CD4-positive, alpha-beta T cell treated with Interleukin-17A for 4 hours (primary cell): ENCODE measurements at places on chromosomes 7 and 10.

GRCh38 chr7:134327896-134328295 lies 11.2 kb upstream of the SLC35B4 start:
- peak; percentile 67 for DNase-seq

GRCh38 chr7:2758673-2759616 lies 70.9 kb downstream of the AMZ1 start:
- DNase-seq, result no peak

DNA sequence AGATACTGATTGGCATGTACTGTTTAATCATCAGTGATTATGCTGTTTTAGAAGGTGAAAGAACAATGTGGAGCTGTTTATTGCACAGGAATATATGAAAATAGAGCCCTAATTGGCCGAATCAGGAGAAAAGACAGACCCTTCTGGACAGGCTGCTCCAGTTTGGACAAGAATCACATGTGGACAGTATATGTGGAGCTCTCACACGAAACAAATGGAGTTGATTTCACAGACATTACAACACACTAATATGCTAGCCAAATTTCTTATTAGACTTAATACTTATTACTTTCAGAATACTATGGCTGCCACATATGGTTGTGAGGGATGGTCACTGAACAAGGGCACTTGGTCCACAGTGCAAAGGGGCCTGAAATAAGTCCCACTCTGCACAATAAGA lies 15.5 kb downstream of the TWIST1 start:
- no peak for DNase-seq

- no peak for DNase-seq
These were observed 39.9 kb downstream of the PLEKHA8 start for GRCh38 chr7:30068117-30068516.

GRCh38 chr7:537911-538634 lies 18.4 kb upstream of the PDGFA start:
- DNase-seq, result no peak

GRCh38 chr10:107708981-107709380 lies 544.5 kb upstream of the SORCS1 start:
- DNase-seq, result no peak

DNA sequence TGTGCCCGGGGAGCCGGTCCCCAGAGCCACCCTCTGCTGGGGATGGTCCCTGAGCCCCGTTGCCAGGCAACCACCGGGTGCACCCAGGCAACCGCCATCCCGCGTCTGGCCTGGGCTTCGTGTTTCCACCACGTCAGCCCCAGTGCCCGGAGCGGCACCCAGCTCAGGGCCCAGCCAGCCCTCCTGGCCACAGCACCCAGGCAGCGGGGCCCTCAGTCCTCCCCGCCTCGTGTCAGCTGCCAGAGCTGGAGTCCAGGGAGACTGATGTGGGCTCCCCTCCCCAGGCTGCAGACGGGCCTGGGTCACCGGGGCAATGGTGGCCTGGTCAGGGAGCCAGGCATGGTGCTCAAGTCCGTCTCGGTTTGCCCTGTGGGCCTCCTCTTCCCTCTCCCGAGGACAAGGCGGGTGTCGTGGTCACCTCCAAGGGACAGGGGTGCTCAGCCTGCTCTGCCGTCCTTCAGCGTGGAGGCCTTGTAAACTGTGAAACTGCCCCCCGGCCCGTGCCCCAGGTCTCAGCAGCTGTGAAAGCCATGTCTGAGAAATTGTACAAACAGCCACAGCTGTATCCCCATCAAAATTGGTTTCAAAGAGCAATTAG lies 72.5 kb downstream of the MICALL2 start:
- no peak for DNase-seq

GRCh38 chr7:47697543-47697942 lies 115.6 kb upstream of the TNS3 start:
- no peak for DNase-seq

- DNase-seq, result no peak
These were observed 114.0 kb downstream of the WDFY4 start for GRCh38 chr10:48798481-48799254.

DNA sequence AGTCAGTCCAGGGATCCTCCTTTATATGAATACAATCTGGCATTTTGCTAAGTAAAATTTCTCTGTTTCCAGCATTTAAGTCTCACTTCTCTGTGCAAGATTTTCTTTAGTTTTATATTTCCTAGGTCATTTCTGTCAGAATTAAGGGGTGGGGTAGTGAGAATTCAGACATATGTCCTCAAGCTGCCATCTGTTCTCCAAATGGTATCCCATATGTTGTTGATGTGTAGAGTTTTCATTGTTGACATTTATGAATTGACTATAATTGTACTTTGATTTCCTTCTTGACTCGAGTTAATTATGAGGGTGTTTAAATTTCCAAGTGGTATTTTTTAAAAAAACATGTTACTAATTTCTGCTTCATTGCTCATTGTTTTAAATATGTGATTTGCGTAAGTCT lies 148.8 kb downstream of the NPSR1 start:
- no peak for DNase-seq

DNA sequence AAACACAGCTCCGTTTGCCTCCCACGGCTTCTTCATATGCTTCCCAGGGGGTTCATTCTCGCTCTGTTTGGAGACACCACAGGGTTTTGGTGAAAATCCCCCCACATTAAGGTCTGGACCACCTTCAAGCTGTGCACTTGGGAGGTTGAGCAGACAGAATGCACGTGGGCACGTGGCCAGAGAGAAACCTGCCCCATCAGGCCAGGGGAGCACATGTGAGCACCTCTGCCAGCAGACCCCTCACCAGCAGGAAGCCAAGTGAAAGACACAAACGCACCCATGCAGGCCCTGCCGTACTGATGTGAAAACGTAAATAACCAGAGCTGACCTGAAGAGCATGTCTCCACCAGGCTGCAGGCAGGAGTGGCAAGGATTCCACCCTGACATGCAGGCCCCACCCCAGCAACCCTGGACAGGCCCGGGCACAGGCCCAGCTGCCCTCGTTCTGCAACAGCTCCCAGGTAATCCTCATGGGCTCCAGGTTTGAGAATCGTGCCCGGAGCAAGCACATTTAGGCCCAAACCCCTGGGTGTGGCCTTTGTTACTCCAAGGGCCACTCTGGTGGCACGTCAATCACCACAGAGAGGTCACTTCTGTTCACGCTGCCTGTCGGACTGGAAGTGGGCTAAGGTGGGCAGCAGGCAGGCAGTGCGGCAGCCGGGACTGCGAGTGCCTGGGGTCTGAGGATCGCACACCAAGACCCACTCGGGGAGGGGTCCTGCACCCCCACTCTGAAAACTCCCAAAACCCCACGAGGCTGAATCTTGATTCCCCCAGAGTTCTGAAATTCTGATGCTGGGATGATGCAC lies 184.4 kb downstream of the PTPRN2 start:
- no peak for DNase-seq

DNA sequence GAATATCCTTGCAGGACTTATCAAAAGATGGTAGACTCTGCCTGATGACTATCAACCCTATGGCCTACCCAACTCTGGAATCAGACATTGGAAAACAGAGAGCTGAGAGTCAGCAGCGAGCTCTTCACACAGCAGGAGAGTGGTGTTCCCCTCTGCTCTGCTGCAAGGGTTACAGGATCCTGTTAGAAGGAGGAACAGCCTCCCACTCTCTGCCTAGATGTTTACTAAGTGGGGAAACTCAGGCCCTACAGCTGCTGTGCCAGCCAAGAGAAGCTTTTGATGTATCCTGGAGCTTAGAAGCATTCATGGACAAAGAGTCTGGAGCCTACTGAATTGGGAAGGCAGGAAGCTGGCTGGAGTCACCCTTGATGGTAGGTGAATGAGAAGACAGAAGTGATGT lies 104.6 kb downstream of the ABLIM1 start:
- no peak for DNase-seq

DNA sequence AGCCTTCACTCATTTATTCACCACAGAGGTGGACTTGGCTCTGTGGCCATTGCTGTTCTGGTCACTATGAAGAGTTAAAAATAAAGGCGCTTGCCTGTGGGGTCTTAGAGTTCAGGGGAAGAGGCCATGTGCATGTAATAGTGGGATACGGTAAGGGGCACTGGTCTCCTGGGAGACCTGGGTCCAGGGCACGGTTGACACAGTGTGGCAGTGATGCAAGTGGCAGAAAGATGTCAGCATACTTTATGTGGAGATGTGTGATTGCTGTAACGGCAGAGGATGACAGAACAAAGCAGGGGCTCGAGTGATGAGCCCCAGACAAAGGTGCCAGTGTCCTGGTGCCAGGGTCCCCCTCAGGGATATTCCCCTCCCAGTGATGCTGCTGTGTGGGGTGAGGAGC lies 8.6 kb downstream of the ZSCAN25 start:
- DNase-seq, result no peak

GRCh38 chr10:110413903-110414547 lies 83.7 kb upstream of the DUSP5 start:
- DNase-seq, result no peak

DNA sequence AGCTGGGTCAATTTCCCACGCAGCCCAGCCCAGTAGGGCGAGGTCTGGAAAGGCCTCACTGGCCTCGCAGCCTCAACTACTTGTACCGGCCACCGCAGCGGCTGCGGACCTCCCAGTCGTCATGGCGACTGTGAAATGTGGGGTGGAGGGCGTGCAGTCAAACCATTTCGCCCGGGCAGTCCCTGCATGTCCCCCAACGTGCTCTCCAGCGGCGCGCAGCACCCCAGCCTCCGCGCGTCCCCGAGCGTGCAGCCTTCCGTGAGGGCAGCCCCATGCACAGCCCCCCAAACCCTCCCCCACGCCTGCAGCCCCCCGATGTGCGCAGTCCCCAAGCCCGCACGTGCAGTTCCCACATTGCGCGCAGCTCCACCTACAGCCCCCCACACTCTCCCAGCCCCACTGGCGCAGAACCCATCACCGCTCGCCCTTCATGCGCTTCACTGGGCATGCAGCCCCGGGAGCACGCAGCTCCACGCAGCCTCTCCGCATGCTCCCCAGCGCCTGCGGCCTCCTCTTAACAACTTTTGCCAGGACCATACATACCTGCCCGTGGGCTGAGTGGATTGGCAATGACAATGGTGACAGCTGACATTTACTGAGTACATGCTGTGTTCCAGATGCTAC lies 34.5 kb upstream of the SFTPD start:
- DNase-seq, result no peak

DNA sequence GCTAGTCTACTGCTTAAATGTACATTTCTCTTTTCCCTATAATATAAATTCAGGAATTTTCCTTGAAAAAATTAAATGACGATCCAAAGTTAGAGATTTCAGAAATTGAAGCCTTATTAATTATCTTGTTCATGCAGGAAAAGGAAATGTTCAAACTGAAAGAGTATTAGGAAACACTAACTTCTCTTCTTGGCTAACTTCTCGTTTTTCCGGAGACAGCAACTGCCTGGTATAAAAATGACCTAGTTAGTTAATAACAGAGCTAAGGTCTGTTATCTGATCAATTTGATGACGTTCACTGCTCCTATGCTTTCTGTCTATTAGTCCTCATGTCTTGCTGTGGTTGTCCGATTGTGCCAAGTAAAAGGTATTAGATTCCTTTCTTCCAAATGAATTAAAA lies 212.5 kb downstream of the DGKB start:
- no peak for DNase-seq

DNA sequence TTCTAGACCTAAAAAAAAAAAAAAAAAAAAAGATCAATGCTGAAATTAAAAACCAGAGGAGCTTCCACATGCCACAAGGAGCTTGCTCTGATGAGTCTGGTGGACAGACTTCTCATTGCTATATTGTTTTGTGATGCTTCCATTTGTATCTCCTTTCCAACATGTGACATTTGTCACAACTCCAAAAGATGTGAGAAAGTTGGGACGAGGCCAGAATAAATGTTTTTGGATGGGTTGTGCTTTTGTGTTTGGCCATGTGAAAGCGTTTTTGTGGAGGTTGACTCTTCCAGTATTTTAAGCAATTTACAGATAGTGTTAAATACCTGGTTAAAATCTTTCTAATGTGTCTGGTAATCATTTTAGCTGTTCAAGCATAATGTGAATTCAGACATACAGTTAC lies 280.1 kb downstream of the SKAP2 start:
- no peak for DNase-seq

DNA sequence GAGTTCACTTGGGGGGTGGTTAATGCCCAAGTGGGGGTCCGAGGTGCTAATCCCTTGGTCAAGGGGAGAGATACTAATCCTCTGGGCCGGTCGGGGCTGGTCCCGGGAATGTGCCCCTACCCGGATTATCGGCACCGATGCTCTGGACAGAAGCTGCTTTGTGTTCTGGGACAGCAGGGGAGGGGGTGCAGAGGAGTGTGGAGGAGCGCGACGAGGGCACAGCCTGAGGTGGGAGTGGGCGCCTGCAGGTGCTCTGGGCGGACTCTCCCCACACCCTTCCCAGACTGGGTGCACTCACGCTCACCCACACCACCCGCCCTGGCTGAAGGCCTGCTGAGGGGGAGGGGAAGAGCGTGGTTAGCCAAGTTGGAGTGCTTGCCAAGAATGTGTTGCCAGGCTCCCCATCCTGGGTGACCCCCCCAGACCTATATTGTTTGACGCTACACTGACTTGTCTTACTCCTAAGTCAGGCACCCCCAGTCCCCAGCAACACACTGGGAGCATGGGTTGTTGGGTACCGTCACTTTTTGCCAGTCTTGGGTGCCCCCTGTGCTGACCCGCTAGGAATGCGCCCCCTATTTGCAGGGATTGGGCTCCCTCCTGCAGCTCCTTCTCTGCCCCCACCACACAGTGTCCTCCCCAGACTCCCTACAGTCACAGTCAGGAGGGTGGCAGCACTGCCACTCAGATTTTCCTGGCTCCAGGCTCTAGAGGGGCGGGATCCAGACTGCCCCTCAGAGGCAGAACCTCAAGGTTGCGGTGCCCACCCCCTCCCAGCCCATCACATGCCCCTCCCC lies 1.2 kb downstream of the SLC4A2 start:
- peak; percentile 13 for DNase-seq

- DNase-seq, result no peak
These were observed 3.8 kb downstream of the NEURL1 start for GRCh38 chr10:103497161-103497915.

DNA sequence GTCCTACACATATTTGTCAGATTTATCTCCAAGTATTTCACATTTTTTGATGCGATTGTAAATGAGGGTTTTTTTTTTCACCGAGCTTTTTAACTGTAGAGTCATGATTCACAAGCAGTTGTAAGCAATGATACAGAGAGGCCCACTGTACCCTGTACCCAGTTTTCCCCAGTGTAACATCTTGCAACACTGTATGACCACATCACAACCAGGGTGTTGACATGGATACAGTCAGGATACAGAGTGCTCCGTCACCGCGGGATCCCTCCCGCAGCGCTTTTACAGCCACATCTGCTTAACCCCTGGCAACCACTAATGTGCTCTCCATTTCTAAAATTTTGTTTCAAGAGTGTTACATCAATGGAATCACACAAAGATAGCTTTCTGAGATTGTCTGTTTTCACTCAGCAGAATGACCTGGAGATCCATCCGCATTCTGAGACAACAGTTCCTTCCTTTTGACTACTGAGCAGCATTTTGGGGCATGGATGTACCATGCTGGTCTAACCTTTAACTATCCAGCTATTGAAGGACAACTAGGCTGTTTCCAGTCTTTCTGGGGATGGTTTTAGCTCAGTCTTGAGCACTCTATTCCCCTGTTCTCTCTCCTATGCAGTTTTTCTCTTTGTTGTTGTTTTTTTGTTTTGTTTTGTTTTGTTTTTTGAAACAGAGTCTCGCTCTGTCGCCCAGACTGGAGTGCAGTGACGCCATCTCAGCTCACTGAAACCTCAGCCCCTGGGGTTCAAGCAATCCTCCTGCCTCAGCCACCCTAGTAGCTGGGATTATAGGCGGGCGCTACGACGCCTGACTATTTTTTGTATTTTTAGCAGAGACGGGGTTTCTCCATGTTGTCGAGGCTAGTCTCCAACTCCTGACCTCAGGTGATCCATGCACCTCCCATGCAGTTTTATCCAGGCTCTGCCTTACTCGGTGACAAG lies 25.9 kb downstream of the GPRIN2 start:
- no peak for DNase-seq
